ENCODE measurements at places on chromosomes 4 and X.

DNA sequence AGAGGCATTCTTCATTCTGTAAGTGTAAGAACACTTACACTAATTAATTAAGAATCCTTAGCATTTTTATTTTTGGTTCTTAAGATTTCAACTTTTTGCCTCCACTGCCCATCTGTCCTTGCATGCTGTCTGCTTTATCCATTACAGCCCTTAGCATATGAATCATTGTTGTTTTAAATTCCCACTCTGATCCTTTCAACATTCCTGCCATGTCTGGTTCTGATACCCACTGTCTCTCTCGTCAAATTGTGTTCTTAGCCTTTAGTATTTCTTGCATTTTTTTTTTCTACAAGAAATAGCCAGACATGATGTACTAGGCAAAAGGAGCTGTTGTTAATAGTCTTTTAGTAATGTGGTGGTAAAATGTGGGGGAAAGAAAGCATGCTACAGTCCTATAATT, 1360.0 kb downstream of the TECRL start:
- peak; percentile 1 for DNase-seq

DNA sequence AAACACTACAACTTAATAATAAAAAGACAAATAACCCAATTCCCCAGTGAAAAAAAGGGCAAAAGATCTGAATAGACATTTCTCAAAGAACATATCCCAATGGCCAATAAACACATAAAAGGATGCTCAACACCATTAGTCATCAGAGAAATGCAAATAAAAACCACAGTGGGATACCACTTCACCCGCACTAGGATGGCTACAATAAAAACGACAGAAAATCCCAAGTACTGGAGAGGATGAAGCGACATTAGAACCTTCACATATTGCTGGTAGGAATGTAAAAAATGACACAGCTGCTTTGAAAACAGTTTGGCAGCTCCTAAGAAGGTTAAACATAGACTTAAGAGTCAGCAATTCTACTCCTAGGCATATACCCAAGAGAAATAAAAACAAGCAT, 140.6 kb upstream of the ARX start:
- DNase-seq = peak; percentile 2

GRCh38 chr4:184024637-184025036, 119.5 kb downstream of the STOX2 start:
- no peak for DNase-seq

DNA sequence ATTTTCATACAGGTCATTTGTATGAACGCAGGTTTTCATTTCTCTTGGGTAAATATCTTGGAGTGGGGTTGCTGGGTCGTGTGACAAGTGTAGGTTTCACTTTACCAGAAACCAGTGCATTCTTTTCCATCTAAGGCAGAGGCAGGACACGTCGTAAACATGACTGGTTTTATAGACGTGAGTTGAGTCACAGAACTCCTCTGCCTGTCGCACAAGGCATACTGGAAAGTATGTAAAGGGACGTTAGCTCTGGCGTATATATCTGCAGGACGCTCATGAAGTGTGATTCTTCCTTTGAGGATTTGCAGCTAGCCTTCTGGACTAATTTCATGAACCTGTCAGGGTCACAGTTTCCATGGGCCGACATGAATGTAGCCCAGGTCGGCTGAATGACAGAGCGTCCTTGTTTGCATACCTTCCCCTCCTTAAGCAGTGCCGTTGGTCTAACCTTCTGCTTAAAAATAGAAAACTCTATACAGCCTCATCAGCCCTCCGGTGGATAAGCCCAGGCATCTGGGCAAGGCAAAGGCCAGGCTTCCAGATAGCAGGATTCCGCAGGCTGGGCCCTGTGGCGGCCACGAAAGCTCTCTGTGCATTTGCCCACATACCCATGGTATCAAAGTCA, 106.0 kb downstream of the GPR143 start:
- no peak for DNase-seq

DNA sequence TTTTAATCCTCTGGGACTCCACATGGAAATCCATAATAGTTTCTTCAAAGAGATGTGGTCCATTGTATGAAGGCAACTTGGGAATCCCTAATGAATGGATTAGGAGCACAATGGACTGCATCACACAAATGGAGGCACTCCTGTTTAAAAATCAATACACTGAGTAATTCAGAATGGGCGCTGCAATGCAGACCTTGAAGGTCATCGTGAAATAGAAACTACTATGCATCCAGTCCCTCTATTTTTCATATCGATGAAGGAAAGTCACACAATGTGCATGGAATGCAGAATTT, 98.8 kb upstream of the EGFL6 start:
- DNase-seq = no peak

- no peak for DNase-seq
Observed at GRCh38 chr4:55499495-55499894, 47.2 kb downstream of the CLOCK start.

DNA sequence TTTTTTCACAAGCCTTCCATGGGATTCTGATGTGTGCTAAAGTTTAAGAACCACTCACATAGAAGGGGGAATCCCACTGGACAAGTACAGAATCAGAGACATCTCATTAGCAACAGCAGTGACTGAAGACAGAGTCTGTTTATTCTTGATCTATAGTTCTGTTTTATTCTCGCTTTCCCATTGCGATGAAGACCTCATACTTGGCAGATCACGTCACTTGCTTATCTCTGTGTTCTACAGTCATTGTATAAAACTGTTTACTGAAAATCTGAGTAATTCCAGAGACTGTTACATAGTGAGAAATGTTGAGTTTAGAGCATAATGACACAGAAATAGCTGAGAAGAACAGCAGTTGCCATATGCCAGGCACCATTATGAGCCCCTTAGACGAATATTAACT, 185.5 kb downstream of the PTTG2 start:
- peak; percentile 48 for DNase-seq

GRCh38 chr4:77003400-77003799, 53.8 kb downstream of the SEPTIN11 start:
- DNase-seq = no peak

GRCh38 chrX:13401724-13402123, 81.9 kb upstream of the ATXN3L start:
- no peak for DNase-seq

GRCh38 chr4:38266616-38267015, 306.4 kb downstream of the PTTG2 start:
- DNase-seq = peak; percentile 39

All from fibroblast of skin of abdomen (primary cell).